ENCODE measurements at places on chromosomes 12 and 14.

GRCh38 chr12:93989949-93990348 is 158.4 kb upstream of the PLXNC1 start:
- DNase-seq = no peak

- DNase-seq = no peak
Measured at GRCh38 chr14:93333631-93334103, 831 bp upstream of the BTBD7 start.

- DNase-seq = no peak
Measured at GRCh38 chr14:76753541-76754198, 7.6 kb upstream of the VASH1 start.

DNA sequence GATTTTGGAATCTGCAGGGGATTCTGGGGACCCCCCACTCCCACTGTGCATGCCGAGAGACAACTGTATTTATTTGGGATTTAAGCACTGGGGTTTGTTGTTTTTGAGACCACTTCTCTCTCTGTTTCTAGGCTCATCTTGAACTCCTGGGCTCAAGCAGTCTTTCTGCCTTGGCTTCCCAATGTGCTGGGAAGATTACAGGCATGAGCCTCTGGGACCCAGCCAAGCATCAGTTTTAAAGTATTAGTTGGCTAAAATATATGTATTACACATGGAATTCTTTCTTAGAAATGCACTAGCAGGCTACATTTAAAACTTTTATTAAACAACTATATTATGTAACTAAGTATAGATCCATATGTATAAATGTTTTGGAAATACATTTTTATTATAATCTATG is 78.3 kb downstream of the AEBP2 start:
- no peak for DNase-seq

- DNase-seq = peak; percentile 29
Measured at GRCh38 chr12:54306925-54307741, 6.3 kb upstream of the NFE2 start.

- DNase-seq = no peak
Measured at GRCh38 chr14:75927564-75928087, 54.2 kb downstream of the TGFB3 start.

DNA sequence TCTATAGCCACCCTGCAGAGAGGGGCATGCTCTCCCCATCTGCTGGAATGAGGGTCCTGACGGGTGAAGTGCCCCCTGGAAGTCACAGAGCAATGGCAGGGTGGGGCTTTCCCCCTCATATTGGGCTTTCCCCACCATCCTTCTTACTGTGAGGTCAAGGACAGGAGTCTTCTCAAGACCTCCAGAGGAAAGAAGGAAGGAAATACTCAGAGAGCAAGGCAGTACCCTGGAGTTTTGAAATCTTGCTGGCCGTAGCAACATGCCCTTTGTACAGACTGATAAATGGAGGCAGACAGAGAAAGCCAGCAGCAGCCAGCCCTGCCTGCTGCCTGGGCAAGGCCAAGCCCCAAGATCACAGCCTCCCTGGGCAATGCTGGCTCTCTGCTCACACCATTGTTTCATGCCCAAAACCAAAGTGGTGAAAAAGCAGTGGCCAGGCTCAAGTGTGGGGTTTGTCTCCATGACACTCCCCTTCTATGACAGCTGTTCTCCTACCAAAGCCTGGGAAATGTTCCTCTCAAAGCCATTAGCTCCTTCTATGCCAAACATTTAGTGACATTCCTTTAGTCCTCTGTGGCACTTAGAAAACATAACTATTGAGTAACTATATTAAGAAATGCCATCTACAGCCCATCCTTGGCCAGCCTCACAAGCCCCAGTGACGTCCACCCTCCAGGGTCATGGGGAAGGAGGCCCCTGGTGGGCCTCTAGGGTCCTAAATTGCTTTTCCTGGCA is 13.2 kb upstream of the ITPK1 start:
- no peak for DNase-seq

GRCh38 chr14:23538785-23539184 is 12.8 kb downstream of the ZFHX2 start:
- DNase-seq = no peak

DNA sequence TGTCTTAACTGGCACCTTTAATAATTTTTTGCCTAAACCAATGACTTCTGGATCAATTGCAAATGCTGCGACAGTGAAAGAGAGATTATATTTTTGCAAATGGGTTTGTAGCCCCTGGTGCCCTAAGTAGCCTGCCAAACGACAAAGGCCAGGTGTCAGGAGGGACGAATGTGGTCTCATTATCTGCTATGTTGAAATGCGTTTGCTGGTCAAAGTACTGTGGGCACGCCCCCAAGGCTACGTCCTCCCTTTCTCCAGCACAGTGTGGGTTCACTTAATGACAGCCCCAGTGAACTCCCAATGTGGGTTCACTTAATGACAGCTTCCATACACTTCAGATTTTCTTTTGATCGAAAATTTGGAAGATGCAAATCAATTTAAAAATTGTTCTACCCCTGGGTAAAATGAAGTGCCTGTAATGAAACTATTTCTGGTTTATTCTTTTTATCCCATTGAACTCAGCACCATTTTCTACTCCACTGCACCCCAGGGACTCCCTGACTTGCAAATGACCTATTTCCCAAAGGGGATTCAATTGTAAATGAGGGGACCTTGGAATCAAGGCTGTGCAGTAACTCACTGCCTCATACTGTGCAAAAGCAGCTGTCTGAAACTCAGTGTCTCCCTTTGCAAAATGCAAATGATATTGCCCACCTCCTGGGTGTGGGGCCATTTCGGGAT is 1.4 kb downstream of the SERPINA11 start:
- DNase-seq = no peak

DNA sequence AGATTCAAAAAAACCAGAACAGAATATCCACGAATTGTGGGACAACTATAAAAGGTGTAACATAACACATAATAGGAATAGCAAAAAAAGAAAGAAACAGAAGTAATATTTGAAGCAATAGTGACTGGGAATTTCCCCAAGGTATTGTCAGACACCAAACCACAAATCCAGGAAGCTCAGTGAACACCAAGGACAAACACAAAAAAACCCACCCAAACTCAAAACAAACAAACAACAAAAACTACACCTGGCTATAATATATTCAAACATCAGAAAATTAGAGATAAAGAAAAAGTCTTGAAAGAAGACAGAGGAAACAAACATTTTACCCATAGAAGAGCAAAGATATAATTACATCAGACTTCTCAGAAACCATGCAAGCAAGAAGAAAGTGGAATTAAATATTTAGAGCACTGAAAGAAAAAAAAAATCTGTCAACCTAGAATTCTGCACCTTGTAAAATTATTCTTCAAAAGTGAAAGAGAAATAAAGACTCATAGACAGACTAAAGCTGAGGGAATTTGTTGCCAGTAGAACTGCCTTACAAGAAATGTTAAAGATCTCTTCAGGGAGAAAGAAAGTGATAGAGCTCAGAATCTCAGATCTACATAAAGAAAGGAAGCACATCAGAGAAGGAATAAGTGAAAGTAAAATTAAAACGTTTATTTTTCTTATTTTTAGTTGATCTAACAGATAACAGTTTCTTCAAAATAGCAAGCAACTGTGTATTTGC is 12.1 kb upstream of the HMGA2 start:
- no peak for DNase-seq

- DNase-seq = no peak
Measured at GRCh38 chr14:97802430-97803373, 1005.5 kb downstream of the VRK1 start.

DNA sequence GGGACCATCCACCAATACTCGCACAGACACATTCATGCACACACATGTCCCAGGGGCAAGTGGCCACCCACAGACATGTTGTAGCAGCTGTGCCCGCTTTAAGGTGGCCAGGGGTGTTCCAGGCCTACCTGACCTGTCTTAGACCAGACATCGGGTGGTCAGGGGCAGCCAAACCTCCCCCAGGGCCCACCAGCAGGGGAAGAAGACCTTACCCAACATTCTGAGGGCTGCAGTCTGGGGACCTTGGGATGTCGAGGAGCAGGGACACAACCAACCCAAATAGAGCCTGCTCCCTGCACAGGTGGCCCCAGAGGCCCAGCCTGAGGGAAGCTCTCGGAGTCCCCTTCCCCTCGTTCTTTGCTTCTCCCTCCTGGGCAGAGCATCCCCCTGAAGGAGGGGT is 1.7 kb upstream of the TMEM119 start:
- DNase-seq = no peak

GRCh38 chr12:40049268-40049667 is 56.6 kb downstream of the SLC2A13 start:
- DNase-seq = no peak

- DNase-seq = no peak
Measured at GRCh38 chr12:132610866-132611602, 652 bp upstream of the LRCOL1 start.

DNA sequence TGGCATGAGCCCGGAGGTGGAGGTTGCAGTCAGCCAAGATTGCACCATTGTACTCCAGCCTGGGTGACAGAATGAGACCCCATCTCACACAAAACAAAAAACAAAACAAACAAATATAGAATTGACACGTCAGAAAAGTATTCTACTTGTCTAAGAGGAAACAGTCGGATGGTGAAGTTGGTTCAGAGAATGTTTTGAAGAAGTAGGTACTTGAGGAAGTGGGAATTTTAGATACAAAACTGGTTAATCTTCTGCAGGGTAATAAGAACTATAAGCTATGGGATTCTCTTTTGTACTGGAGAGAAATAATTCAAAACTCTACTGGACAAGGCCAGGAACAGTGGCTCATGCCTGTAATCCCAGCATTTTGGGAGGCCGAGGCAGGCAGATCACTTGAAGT is 14.6 kb upstream of the TCTN1 start:
- no peak for DNase-seq

DNA sequence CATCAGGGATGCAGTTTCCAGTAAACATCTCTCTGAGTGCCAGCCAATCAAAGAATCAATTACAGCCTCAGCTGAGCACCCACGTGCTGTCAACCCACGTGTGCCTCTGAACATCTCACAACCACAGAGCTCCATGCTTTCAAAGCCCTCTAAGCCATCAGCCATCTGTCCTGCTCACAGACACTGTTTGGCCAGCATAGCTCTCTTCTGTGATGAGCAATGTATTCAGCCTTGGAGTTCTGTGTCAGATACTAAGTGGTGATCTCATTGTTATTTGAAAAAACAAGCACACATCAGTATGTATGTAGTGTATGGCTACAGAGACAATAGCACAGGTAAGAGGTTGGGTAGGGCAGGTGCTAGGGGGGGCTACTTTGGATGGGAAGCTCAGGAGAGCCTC is 94.3 kb downstream of the RGS6 start:
- DNase-seq = no peak

- no peak for DNase-seq
Measured at GRCh38 chr14:96627386-96627785, 125.2 kb downstream of the PAPOLA start.

DNA sequence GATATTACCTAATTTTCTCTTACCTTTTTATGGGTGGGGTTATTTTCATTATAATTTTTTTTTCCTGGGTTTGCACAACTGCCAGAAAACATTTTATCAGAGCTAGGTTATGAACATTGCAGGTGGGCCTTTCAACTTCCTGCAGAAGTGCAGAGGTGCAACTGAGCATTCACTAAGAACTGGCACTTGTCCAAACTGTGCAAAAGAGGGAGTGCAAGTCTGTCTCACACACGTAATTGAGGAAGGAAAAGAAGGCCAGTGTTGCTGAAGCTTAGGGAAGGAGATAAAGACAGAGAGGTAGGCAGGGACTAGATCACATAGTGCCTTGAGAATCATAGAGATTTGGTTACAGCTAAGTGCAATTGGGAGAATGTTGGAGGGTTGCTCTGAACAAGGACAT is 14.1 kb upstream of the AMN1 start:
- no peak for DNase-seq

- no peak for DNase-seq
Measured at GRCh38 chr12:124498275-124499189, 68.9 kb downstream of the NCOR2 start.

GRCh38 chr12:26119391-26119989 is 5.3 kb downstream of the BHLHE41 start:
- DNase-seq = no peak

DNA sequence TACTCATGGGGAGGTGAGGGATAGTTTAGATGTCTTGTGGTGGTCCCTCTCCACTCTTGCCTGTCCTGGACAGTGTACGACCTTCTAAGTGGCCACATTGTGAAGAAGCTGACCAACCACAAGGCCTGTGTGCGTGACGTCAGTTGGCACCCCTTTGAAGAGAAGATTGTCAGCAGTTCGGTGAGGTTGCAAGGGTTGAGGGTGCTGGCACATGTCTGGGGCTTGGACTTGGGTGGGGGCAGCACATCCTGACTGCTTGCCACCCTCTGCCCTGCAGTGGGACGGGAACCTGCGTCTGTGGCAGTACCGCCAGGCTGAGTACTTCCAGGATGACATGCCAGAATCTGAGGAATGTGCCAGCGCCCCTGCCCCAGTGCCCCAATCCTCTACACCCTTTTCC is 7.6 kb upstream of the FITM1 start:
- no peak for DNase-seq

GRCh38 chr12:104707794-104708558 is 250.1 kb downstream of the SLC41A2 start:
- no peak for DNase-seq

DNA sequence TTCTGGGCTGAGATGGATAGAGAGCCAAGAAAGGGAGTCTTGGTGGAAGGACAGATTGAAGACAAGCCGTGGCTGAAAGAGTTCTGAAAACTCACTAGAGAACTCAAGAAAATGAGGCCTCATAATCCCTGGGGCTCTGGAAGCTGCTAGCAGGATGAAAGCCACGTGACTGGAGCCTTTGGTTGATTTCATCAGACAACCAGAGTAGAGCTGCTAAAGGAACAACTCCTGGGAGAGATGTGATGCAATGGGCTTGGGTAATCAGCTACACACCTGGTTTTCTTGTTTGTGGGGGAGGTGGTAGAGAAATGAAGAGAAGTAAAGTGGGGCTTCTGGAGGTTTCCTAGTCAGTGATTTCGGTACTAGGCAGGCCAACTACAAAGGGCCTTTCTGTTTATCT is 13.4 kb downstream of the CSRNP2 start:
- DNase-seq = no peak

GRCh38 chr14:28294834-28295440 is 471.6 kb upstream of the FOXG1 start:
- DNase-seq = no peak

DNA sequence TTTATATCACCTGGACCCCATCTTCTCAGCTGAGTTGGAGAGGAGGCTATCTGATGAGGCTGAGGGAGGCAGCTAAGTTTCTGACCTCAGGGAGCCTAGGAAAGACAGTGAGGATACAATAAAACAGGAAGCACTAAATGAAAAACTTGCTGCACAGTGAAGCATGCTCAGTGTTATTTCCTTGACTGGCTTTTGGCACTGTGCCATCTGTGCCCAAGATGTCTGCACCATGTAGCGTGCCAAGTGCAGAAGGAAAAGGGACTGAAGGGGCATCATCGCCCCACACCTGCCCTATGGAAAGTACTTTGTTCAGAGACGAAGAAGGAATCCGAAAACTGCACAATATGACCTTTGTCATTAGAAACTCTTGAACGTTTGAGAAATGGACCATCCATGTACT is 102.7 kb downstream of the ANO4 start:
- DNase-seq = no peak
